Activated CD4-positive, alpha-beta T cell treated with anti-CD3 and anti-CD28 coated beads, Interleukin-2, amount 10 ng/mL, durations not matched to agents 7 days and 5 days (primary cell): ENCODE measurements at places on chromosomes 5 and 9. TPM values are rescaled to one million over a fixed set of nuclear protein-coding genes. Genes with fewer than 3 reads are reported as not detected.
A peak's percentile ranks its signal among the peaks of the same experiment; 100 is the strongest.

The NUTM2G gene
- total RNA-seq: not detected

The MEIKIN gene
- total RNA-seq: not detected

DNA sequence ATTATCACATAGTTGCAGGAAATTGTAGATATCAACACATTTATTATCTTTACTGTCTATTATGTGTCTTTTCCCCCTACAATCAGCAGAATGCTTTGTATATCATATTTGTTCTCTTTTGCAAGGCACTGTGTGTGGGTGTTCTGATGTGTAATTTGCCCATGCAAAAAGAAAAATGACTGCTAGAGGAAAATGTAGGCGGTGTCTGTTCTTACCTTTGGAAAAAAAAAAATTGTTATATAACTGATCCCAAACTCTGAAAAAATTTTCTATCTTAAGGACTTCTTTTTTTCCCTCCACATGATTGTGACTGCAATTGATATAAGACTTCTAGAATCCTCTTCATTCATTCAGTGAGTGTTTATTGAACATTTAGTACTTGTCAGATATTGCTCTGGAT lies 24.5 kb downstream of the MRPS30 start:
- DNase-seq: no peak

- no peak for DNase-seq
Measured at GRCh38 chr5:67960939-67961338, 254.6 kb upstream of the PIK3R1 start.

DNA sequence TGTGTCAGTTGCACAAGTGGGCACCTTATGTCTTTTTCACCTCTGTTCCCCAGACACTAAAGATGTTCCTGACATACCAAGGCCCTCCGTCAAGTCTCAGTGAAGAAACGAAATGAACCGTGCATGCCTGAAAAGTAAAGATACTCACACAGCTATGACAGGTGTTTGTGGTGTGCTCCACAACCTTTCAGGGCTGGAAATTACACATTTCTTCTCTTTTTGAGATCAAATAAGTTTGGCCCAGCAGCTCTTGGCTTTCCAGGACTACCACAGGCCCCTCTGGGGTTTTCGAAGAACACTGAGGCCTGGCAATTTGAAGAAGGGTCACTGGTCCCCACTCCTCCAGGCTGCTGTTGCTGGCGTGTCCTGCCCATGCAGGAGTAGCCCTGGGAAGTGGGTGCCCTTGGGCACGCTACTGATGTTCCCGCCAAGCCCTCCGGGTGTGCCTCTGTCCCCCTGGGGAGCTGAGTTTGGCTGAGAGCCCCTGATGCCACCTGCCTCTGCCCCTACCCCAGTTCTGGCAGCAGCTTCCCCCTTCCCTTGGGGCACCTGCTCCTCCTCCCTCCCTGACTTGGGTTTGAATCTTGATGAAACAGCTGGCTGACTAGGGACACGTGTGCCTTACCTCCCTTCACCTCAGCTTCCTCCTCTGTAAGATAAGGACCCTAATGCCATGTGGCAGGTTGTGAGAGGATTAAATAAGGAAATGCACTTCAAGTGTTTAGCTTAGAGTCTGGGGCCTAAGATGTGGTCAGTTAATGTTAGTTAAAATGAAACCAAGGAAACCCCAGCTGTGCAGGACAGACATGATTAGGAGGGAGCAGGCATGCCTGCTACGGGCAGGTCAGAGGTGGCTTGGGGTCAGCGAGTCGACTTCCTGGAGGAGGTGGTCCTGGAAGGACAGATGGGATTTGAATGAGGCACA lies 49.1 kb upstream of the GADD45G start:
- DNase-seq: no peak

DNA sequence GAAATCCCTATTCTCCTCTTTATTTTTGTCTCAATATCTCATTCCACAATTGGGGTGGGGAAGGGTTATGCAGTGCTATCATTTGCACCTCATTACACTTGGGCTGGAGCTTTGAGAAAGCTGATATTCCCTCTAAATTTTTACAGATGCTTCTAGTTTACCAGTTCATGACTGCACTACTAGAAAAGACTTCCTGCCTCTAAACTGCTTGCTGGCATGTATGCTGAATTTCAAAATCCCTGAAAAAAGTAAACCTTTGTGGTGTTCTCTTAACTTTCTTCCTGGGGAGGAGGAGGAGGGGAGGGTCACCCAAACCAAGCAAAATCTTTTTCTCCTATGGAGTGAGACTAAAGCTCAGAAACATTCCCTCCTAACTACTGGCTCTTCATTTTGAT lies 45.1 kb downstream of the BNC2 start:
- no peak for DNase-seq

DNA sequence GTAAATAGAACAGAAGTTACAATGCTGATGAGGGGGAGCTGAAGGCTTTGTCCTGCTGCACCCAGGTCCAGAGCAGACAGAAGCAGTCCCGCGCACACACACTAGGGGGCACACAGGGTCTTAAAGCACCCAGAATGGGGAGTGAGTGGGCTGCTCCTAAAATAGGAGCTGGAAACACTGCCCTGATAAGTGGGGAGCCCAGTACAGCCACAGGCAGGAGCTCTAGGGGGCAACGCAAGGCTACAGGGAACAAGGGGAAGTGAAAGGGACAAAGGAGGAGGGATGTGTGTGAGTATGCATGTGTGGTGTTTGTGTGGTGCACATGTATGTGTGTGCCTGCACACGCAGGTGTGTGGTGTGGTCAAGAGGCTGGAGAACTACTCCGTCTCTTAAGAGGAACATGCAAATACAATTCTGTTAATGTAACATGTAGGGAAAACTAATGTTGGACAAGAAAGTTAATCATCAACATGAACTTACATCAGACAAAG lies 191.5 kb downstream of the ROR2 start:
- peak; percentile 44 for DNase-seq

DNA sequence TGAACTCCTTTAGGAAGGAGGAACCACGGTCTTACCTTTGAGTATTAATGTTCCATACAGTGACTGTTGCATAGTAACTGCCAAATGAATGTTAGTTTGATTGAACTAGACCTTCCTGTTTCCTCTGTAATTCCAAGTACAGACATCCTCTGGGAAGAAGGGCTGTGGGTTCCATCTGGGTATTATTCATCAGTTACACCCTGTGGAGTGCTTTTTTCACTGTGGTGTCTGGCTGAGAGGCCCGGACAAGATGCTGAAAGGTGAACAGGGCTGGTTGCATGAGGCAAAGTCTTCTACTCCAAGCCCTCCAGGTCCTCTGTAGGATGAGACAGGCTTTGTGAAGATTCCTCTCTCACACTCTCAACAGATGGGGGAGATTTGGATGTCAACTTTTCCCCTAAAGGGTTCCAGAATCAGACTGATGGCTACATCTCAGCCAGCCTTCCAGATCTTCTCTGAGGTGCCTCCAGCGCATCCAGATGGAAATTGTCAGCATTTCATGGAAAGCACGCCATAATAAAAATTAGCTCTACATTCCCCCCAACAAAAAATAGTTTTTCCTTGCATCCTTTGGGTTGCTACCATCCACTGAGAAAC lies 230.9 kb downstream of the GAS1 start:
- DNase-seq: no peak

GRCh38 chr5:83364312-83365299 lies 106.9 kb upstream of the VCAN start:
- no peak for DNase-seq

GRCh38 chr9:136323371-136323789 lies 4.0 kb upstream of the GPSM1 start:
- DNase-seq: no peak
